ENCODE measurements at places on chromosomes 1 and 21. TPM values are rescaled to one million over a fixed set of nuclear protein-coding genes. Genes with fewer than 3 reads are reported as not detected.

SYCP1 gene
- not detected for total RNA-seq

- no peak for ATAC-seq
These were observed 38.7 kb upstream of the BATF3 start for GRCh38 chr1:212738330-212738729.

DNA sequence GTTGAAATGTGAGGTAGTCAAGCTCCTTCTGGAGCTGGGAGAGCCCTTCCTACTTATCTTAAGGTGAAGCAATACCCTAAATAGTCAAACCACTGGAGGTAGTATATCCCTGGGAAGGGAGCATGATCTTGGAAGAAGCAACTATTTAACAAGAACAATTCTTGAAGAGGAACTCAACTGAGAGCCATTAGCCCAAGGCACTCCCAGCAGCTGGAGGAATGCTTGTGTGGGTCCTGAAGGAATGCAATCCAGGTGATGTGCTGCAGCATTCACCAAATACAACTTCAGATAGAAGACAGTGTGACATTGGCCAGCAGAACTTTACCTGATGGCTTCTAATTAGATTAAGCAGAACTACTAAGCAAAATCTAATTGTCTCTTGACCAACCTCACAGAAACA lies 9.5 kb downstream of the FCER1A start:
- ATAC-seq: no peak

GPATCH2 gene
- total RNA-seq: 18.7 TPM

GRCh38 chr1:80540596-80540995 lies 1260.1 kb upstream of the ADGRL2 start:
- no peak for ATAC-seq

Data from gastroesophageal sphincter (tissue), 4 donors.